Left ventricle myocardium inferior (tissue), 1 donor: ENCODE measurements at places on chromosomes 3 and 15. TPM values are rescaled to one million over a fixed set of nuclear protein-coding genes. Genes with fewer than 3 reads are reported as not detected.

DNA sequence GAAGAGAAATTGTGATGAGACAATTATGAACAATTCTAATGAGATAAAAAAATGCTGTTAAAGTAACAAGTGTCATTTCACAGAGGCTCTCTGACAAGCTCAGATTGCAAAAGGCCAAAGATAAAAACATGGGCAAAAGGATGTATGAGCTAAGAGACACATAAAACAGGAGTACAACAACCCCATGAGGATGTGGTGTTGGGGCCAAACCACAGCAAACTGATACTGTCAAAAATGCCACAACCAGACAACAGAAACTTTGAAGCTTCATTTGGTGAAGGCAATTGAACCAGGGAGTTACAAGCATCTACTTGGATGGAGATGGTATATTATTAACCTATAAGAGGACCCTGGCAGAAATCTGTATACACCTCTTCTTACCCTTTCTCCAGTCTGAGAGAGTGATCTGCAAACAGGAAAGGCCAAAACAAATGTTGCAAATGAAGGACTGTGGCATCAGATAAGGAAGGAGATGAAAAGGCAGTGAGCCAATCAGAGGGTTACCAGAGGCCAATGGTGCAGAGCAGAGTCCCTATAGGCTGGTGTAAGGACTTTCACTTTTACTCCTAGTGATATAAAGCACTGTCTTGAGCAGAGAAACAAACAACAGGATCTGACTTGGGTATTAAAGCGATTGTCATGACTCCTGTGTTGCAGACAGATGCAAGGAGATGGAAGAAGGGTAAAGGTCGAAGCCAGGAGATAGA, 659.0 kb downstream of the NTRK3 start:
- no peak for DNase-seq

- DNase-seq: no peak
Observed at GRCh38 chr15:53072077-53072476, 281.9 kb upstream of the ONECUT1 start.

GRCh38 chr3:3906171-3906570, 106.9 kb downstream of the LRRN1 start:
- DNase-seq: no peak

- no peak for DNase-seq
Observed at GRCh38 chr15:90033448-90033847, 32.3 kb downstream of the ZNF710 start.

GRCh38 chr3:106683953-106684620, 693.2 kb upstream of the CCDC54 start:
- DNase-seq: no peak

GRCh38 chr3:25547943-25548674, 116.6 kb downstream of the TOP2B start:
- no peak for DNase-seq

GRCh38 chr15:82995938-82996337, 9.9 kb downstream of the RAMAC start:
- DNase-seq: no peak

DNA sequence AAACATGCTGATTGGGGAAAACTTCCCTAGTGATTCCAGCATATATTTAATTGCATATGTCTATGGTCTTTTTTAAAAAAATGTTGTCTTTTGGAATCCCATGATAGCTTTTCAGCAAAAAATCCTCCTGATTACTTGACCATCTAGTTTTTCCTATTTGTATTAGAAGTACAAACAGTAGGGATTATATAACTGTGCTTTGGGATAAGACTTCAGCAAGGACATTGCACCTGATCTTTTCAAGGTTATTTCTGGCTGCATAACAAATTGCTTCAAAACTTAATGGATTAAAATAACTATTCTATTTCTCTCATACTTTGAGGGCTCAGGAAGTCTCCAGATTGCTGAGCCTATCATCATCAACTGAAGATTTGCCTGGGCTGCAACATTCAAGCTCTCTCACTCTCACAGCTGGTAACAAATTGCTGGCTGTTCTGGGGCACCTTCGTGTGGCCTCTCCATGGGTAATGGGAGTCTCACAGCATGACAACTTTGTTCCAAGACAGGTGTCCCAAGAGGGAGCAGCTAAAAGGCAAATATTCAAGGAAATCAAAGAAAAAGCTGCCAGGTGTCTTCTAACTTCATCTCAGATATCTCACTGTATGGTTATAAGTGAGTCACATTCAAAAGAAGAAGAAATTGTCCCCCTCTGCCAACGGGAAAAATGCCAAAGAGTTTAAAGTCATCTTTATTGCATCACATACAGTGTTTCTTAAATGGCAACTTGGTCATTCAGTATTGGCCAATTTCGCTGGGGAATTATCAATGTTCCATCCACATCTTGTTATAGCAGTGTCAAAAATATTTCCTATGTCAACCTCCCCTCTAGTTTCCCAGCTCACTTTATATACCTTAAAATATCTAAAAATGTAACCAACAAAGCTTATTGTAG, 644.5 kb upstream of the GRM7 start:
- no peak for DNase-seq

DNA sequence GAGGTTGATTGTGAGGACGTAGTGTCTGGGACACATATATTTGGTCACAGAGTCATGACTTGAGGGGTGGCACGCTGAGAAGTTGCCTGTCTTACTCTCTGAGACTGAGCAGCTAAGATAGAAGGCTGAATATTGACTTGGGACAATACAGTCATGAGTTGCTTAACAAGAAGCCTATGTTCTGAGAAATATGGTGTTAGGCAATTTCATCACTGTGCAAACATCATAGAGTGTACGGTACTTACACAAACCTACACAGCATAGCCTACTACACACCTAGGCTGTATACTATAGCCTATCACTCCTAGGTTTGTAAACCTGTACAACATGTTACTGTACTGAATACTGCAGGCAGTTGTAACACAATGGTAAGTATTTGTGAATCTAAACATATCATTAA, 30.3 kb upstream of the SPESP1 start:
- DNase-seq: no peak

DNA sequence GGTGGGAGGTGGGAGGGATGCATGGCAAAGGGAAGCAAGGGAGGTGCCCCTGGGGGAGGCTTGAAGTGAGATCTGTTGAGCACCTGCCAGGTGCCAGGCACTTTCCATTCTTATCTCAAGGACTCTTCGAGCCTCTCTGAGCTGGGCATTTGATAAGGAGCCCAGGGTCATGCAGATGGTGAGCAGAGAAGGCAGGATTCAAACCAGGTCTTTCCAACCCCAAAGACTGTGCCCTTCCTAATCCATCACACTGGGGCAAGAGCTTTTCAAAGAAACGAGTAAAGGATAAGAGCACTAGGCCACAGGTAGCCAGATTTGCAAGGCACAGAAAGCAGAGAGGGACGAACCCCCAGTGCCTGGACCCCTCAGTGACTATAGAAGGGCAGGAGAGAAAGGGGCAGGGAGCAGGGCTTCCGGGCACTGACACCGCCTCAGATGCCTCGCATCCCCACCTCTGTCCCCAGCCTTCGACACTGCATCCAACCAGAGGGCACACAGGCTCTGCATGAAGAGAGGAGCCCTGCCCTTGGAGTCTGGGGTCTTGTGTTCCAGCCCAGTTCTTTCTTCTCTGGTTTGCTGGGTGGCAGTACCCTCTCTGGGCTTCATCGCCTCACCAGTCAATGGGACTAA, 21.0 kb downstream of the IGDCC4 start:
- DNase-seq: no peak

Gene KLF13
- total RNA-seq: 62.3 TPM
